ENCODE measurements at places on chromosomes 12 and 14.

- peak; percentile 36 for DNase-seq
- no peak overlapping the region for H3K4me3 ChIP-seq
- H3K27ac ChIP-seq, result no peak overlapping the region
- H3K4me1 ChIP-seq, result no peaks in the 10 kb centered on the region
These were observed 65.0 kb downstream of the CHGA start for GRCh38 chr14:92987713-92988510.

- H3K36me3 ChIP-seq, result no peaks in the 10 kb centered on the region
- H3K27me3 ChIP-seq, result no peaks in the 10 kb centered on the region
- no peak overlapping the region for H3K4me3 ChIP-seq
- DNase-seq, result no peak
- no peak overlapping the region for H3K27ac ChIP-seq
These were observed 11.4 kb downstream of the RGS6 start for GRCh38 chr14:71943695-71944018.

- H3K36me3 ChIP-seq, result peaks cover 33% of the 10 kb centered on the region
- H3K27ac ChIP-seq, result no peak overlapping the region
These were observed 36.0 kb downstream of the ATF1 start for GRCh38 chr12:50799908-50800307.

DNA sequence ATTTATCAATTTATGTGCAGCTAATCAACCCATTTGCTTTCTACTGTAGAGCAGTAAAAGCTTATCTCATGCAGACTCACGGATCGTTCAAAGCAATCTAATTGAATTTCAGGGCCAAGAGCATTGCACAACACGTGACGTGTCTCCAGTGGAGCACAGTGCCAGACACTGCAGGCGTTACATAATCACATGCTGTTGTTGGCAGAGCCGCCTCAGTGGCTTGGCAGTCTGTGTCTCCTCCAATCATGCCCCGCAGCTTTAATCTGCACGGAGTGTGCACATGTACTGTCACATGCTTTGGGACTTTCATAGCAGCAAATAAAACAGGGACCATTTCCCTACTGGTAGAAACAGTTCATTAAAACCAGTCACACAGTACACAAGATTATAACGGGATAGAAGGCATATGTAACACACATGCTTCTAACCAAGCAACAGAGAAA, 309.3 kb downstream of the ITPR2 start:
- DNase-seq, result no peak
- no peak overlapping the region for H3K4me3 ChIP-seq
- no peak overlapping the region for H3K27ac ChIP-seq

DNA sequence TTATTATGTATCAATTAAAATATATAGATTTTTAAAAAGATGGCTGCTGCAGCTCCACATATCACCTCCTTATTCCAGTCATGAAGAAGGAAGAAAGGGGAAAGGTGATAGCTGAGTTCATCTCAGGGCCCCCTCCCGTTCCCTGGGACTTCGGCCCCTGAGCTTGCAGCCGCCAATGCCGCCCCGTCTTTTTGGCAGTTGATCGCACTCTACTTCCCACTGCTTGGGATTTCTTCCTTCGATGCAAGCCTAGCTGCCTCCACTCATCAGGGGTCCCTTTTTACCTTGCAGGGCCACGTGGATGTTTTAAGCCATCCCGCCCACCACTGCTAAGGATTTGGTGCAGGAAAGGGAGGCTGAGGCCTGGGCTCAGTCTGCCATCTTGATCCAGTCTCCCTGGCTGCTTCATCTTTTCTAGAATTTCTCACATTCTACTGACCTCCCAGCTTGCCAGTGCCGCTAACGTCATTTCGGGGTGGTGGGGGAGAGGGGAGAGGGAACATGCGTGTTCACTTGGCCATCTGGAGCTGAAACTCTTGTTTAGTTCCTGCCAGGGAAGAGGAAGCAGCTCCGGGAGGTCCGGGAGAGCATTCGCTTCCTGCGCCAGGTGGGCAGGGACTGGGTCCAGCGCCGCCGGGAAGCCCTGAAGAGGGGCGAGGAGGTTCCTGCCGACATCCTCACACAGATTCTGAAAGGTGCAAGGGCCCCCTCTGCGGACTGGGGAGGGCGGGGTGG, 31.3 kb downstream of the CYP46A1 start:
- DNase-seq, result no peak
- no peaks in the 10 kb centered on the region for H3K36me3 ChIP-seq
- H3K27me3 ChIP-seq, result no peaks in the 10 kb centered on the region
- no peak overlapping the region for H3K4me3 ChIP-seq
- no peak overlapping the region for H3K27ac ChIP-seq

GRCh38 chr14:98269533-98269932, 1002.5 kb downstream of the BCL11B start:
- no peak for DNase-seq
- H3K36me3 ChIP-seq, result no peaks in the 10 kb centered on the region
- no peak overlapping the region for H3K4me3 ChIP-seq
- H3K4me1 ChIP-seq, result no peaks in the 10 kb centered on the region
- H3K27me3 ChIP-seq, result no peaks in the 10 kb centered on the region

DNA sequence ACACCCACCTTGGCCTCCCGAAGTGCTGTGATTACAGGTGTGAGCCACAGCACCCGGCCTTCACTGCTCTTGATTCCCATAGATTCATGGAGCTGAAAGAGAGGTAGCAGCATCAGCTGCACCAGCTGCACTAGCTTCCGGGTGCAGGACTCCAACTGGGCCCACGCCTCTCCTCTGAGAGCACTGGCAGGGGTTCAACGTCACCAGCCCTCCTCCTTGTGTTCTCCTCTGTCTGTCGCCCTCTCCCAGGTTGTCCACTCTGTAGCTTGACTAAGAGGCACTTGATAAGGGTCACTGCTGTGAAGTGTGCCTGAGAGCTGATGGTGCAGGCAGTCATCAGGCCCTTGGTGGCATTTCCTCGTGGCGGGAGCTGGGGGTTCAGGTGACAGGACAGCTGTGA, 28.3 kb downstream of the MLXIP start:
- DNase-seq, result no peak
- no peaks in the 10 kb centered on the region for H3K36me3 ChIP-seq
- H3K4me3 ChIP-seq, result no peak overlapping the region
- H3K27ac ChIP-seq, result no peak overlapping the region
- H3K27me3 ChIP-seq, result no peaks in the 10 kb centered on the region

GRCh38 chr12:110995016-110995415, 74.6 kb upstream of the MYL2 start:
- no peaks in the 10 kb centered on the region for H3K4me1 ChIP-seq
- peaks cover 10% of the 10 kb centered on the region for H3K27me3 ChIP-seq
- H3K27ac ChIP-seq, result no peak overlapping the region
- no peaks in the 10 kb centered on the region for H3K36me3 ChIP-seq
- H3K4me3 ChIP-seq, result no peak overlapping the region

GRCh38 chr14:39704594-39704993, 272.4 kb upstream of the FBXO33 start:
- no peak for DNase-seq
- no peaks in the 10 kb centered on the region for H3K36me3 ChIP-seq
- no peak overlapping the region for H3K4me3 ChIP-seq
- H3K27ac ChIP-seq, result no peak overlapping the region
- H3K4me1 ChIP-seq, result no peaks in the 10 kb centered on the region

- H3K27me3 ChIP-seq, result no peaks in the 10 kb centered on the region
- H3K36me3 ChIP-seq, result no peaks in the 10 kb centered on the region
- H3K4me3 ChIP-seq, result no peak overlapping the region
- H3K4me1 ChIP-seq, result no peaks in the 10 kb centered on the region
These were observed 147.8 kb upstream of the KRR1 start for GRCh38 chr12:75658901-75659823.

- H3K36me3 ChIP-seq, result no peaks in the 10 kb centered on the region
- DNase-seq, result peak; percentile 12
- H3K4me1 ChIP-seq, result peaks cover 30% of the 10 kb centered on the region
- no peak overlapping the region for H3K27ac ChIP-seq
- H3K4me3 ChIP-seq, result no peak overlapping the region
These were observed 42.7 kb upstream of the NCOR2 start for GRCh38 chr12:124610021-124610612.

DNA sequence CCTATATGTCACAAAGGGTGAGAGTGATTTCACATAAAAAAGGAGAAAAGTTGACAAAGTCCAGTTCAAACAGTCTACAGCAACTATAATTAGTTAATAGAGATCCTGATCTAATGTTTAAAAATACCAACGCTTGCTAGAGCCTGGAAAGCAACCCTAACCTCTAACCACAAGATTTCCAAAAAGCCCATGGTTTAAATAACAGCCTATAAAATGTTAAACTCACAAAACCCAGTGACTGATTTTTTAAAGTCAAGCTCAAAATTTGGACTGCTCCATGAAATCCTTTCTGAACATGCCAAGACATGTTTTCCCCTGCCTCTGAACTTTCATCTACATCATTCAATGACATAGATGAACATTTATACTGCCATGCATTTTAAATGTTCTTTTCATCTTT, 81.6 kb downstream of the PLEKHG7 start:
- peaks cover 8% of the 10 kb centered on the region for H3K36me3 ChIP-seq
- no peak overlapping the region for H3K27ac ChIP-seq
- no peaks in the 10 kb centered on the region for H3K27me3 ChIP-seq
- no peak for DNase-seq

DNA sequence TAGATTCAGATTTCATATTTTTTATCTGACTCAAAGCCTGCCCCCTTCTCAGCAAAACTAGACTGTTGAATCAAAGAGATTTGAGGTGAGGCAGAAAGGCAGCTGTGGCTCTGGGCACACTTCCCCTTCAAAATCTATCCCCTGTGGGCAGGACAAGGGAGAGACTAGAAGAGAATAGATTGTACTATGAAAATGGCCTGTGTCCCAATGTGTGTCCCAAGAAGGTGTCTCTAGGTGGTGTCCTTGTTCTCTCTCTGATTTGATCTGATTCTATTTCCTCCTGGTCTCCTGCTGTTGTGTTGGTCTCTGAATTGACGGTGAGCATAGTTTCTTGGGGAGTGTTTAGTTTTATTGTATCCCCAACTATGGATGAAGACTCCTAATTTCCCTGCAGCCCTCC, 565.8 kb upstream of the ATP2B1 start:
- H3K36me3 ChIP-seq, result no peaks in the 10 kb centered on the region
- no peak for DNase-seq
- no peak overlapping the region for H3K4me3 ChIP-seq
- H3K4me1 ChIP-seq, result no peaks in the 10 kb centered on the region

- no peaks in the 10 kb centered on the region for H3K36me3 ChIP-seq
- no peaks in the 10 kb centered on the region for H3K27me3 ChIP-seq
- no peak for DNase-seq
- no peak overlapping the region for H3K4me3 ChIP-seq
- no peaks in the 10 kb centered on the region for H3K4me1 ChIP-seq
These were observed 6.4 kb upstream of the TBPL2 start for GRCh38 chr14:55446833-55447232.

DNA sequence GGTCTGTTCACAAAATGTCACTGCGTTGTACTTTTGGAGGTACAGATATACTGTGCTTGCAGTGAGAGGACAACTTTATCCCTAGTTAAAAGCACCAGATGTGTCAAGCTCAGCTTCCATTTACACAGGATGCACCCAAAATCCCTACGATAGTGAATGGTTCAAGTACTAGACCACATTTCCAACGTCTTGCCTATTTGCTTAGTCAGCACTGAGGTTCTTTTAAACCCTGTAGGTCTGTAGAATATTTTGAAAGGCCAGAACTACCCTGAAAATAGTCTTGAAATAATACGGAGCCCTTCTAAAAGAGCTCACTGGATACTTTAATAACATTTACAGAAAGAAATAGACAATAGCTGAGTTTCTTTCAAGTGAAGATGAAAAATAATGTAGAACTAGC, 466.1 kb downstream of the FUT8 start:
- H3K4me3 ChIP-seq, result no peak overlapping the region
- no peaks in the 10 kb centered on the region for H3K36me3 ChIP-seq
- no peak for DNase-seq
- H3K4me1 ChIP-seq, result peaks cover 33% of the 10 kb centered on the region
- H3K27ac ChIP-seq, result no peak overlapping the region

DNA sequence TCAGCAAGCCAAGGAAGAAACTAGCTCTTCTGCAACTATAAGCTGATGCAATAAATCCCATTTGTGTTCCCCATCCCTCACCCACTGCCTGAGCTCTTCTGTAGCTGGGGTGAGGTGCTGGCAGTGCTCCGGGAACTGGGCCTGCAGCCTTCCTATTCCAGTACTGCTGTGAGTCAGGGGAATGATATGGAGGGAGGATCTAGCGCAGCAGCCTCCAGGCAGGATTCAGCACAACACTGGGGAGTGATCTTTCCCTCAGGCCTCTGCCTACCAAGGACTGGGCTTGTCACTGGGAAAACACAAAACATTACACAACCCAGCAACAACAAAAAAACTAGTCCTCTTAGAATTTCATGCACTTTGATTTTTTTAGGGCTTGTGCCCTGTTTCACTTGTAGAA, 58.7 kb downstream of the ST8SIA1 start:
- no peak overlapping the region for H3K27ac ChIP-seq
- no peak overlapping the region for H3K4me3 ChIP-seq
- DNase-seq, result no peak
- H3K36me3 ChIP-seq, result no peaks in the 10 kb centered on the region
- H3K4me1 ChIP-seq, result no peaks in the 10 kb centered on the region
- no peaks in the 10 kb centered on the region for H3K27me3 ChIP-seq

- H3K4me1 ChIP-seq, result no peaks in the 10 kb centered on the region
- no peaks in the 10 kb centered on the region for H3K36me3 ChIP-seq
- no peak overlapping the region for H3K4me3 ChIP-seq
- no peak for DNase-seq
- H3K27ac ChIP-seq, result no peak overlapping the region
These were observed 190.9 kb upstream of the RASSF8 start for GRCh38 chr12:25767606-25768005.

GRCh38 chr12:107091989-107092641, 1.2 kb downstream of the CRY1 start:
- no peaks in the 10 kb centered on the region for H3K27me3 ChIP-seq
- peak overlapping the region; percentile 99 for H3K27ac ChIP-seq
- DNase-seq, result no peak
- no peaks in the 10 kb centered on the region for H3K36me3 ChIP-seq

GRCh38 chr14:101467181-101467926, 93.9 kb upstream of the DIO3 start:
- no peak overlapping the region for H3K27ac ChIP-seq
- H3K36me3 ChIP-seq, result no peaks in the 10 kb centered on the region
- no peak for DNase-seq
- H3K4me3 ChIP-seq, result no peak overlapping the region
- H3K27me3 ChIP-seq, result no peaks in the 10 kb centered on the region
- no peaks in the 10 kb centered on the region for H3K4me1 ChIP-seq

GRCh38 chr12:89928467-89928866, 219.8 kb upstream of the ATP2B1 start:
- no peak overlapping the region for H3K27ac ChIP-seq
- no peak for DNase-seq
- no peak overlapping the region for H3K4me3 ChIP-seq
- H3K36me3 ChIP-seq, result no peaks in the 10 kb centered on the region

- no peaks in the 10 kb centered on the region for H3K36me3 ChIP-seq
- no peak for DNase-seq
- no peak overlapping the region for H3K27ac ChIP-seq
- H3K4me3 ChIP-seq, result no peak overlapping the region
- no peaks in the 10 kb centered on the region for H3K4me1 ChIP-seq
These were observed 19.8 kb downstream of the MYRFL start for GRCh38 chr12:69844836-69845235.

- no peaks in the 10 kb centered on the region for H3K27me3 ChIP-seq
- H3K36me3 ChIP-seq, result peaks cover 4% of the 10 kb centered on the region
- H3K27ac ChIP-seq, result no peak overlapping the region
These were observed 58.0 kb upstream of the RTRAF start for GRCh38 chr14:51931308-51931707.
